ENCODE measurements at places on chromosomes 6 and 20. TPM values are rescaled to one million over a fixed set of nuclear protein-coding genes. Genes with fewer than 3 reads are reported as not detected.

Gene WFDC2
- 244 TPM for total RNA-seq

GRCh38 chr6:149360536-149360935 lies 39.5 kb upstream of the SUMO4 start:
- no peak for DNase-seq

Gene KATNA1
- 16.4 TPM for total RNA-seq

GRCh38 chr6:39166189-39166911 lies 51.4 kb upstream of the SAYSD1 start:
- peak; percentile 83 for DNase-seq

DNA sequence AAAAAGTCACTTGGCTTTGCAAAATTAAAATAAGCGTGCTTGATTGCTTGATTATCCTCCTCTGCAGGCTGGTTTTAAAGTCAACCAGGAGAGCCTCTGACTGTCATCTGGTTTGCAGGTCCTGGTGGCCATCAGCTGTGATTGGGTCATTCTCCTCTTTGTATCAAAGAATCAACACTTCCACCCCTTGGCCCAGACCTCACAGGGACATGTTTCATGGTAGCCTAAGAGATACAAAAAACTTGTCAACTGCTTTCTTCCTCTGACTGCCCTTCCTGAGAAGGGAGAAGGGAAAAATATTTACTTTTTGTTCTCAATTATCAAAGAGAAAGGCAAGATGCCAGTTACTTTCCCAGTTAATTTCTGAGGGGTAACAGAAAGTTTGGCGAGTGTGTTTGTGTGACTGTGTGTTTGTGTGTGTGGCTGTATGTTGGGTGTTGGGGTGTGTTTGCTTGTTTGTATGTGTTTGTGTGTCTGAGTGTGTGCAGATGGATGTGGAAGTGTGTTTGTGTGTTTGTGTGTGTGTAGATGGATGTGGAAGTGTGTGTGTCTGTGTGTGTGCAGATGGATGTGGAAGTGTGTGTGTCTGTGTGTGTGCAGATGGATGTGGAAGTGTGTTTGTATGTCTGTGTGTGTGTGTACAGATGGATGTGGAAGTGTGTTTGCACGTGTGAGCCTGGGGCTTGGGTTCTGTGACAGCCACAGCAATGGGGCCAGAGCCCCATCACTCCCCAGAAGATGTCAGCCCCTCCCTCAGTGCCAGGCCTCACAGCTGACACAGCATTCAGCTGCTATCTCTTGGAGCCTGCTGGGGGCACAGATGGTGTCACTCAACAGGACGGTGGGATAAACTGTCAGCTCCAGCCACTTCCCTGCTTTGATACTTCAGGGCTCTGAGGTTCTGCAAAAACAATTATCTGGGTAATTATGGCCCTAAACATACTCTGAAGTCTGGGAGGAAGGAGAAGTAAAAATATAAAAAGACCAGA lies 98.6 kb upstream of the RNF24 start:
- DNase-seq, result no peak

DNA sequence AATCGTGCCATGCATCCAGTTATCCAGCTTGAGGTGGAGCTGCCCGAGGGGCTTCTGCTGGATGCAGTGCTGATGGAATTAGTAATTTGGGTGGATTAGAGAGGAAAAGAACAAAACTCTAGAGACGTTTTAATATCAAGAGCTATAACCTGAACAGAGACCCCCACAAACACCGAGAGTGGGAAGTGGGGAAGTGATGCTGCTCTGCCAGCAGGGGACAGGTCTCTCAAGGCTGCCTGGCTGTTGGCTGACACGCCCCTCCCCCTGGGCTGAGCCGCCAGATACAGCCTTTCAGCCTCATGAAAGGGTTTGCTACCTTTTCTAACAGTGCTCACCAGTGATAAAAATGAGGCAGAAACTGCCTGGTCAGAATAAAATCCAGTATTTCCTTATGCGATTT lies 9.6 kb downstream of the LEMD2 start:
- no peak for DNase-seq

GRCh38 chr20:19609642-19610223 lies 148.3 kb upstream of the RIN2 start:
- DNase-seq, result no peak
